ENCODE measurements at places on chromosomes 12 and 14.

DNA sequence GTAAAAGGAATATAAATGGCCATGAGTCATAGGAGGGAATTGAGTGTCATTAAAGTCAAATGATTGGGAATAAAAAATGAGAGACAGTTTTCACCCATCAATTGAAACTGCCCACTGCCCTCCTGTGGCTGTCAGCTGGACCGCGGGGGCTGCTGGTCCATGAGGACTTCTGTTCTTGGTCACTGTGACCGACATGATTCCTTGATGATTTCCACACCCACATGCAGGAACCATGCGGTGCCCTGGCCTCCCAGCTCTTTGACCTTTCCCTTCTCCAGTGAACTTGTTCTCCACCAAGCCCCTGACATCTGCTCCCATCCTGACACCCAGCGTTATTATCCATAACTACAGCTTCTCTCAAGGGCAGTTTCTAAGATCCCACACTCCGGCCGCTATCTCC, 48.4 kb downstream of the C12orf75 start:
- DNase-seq, result no peak

DNA sequence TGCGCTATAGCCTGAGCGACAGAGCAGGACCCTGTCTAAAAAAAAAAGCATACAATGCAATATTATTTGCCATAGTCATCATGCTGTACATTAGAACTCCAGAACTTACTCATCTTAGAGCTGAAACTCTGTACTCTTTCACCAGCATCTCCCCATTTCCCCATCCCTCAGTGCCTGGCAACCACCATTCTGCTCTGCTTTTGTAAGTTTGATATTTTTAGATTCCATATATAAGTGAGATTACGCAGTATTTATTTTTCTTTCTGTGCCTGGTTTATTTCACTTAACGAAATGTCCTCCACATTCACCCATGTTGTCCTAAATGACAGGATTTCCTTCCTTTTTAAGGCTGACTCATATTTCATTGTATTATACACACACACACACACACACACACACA, 121.8 kb downstream of the BBS10 start:
- no peak for DNase-seq

- DNase-seq, result no peak
Measured at GRCh38 chr12:1830981-1831963, 10.9 kb downstream of the LRTM2 start.

DNA sequence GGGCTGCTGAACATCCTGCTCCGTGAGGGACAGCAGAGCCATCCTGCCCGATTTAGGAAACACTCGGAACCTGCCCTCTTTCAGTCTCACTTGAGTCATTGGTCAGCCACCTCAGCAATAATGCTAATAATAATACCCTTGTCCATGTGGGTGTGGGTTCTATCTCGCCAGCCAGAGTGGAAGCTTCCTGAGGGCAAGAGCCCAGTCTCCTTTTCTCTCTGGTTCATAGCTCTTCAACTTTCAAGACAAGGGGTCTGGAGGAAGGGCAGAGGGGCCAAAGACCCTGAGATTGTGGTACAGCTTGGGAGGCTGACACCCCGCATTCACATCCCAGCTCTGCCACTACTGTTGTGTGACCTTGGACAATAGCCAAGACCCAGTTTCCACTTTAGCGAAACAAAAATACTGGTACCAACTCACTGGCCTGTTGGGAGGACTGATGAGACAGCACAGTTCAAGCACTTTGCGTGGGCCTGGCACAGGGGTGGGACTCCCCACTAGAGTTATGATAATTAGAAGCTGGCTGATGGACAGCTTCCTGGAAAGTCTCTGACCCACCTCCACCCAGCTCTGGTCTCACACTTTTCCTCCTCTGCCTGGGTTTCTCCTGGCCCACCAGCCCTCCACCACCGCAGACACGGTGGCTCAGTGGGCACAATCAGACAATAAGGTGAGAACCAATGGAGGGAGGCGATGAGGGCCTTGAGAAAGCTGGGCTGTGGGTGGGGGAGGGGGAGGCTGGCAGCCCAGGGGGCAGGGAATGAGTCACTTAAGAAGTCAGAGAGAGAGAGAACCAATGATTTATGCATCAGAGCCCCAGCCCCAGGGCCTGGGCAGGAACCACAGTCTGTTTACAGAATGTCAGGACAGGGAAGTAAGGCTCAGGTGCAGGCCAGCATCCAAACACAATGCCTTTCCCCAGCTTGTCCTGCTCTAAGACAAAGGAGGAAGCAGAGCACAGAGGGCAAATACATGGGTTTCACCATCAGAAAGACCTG, 9.6 kb downstream of the FAIM2 start:
- no peak for DNase-seq

All from activated CD4-positive, alpha-beta T cell treated with anti-CD3 and anti-CD28 coated beads, Interleukin-2, Interleukin-6, amounts not matched to agents 100 ng/mL and 50 ng/mL, durations not matched to agents 16 hours and 8 hours (primary cell).